Astrocyte (in vitro differentiated cells and primary cell): ENCODE measurements at places on chromosomes 5 and 9.

- peak; percentile 12 for DNase-seq
These were observed 75.4 kb downstream of the NDUFAF2 start for GRCh38 chr5:61020415-61020814.

DNA sequence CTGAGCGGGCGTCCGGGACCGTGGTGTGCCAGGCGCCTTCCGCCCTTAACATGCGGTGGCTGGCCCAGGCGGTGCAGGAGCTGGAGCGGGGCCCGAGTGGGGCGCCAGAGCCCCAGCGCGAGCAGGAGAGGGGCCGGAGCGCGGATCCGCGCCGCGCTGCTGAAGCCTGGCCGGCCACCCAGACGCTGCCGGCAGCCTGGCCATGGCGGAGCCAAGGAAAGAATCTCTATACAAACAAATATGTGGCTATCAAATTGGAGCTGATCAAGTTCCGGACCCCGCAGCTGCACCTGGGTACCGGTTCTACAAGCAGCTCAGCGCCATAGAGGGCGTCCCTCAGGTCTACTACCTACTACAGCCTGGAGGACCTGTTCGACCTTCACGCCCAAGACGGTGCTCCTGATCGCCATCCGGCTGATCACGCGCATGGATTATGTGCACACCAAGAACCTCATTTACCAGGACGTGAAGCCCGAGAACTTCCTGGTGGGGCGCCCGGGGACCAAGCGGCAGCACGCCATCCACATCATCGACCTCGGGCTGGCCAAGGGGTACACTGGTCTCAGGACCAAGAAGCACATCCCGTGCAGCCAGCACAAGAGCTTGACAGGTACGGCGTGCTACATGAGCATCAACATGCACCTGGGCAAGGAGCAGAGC lies 55.8 kb downstream of the JAK2 start:
- DNase-seq, result no peak

DNA sequence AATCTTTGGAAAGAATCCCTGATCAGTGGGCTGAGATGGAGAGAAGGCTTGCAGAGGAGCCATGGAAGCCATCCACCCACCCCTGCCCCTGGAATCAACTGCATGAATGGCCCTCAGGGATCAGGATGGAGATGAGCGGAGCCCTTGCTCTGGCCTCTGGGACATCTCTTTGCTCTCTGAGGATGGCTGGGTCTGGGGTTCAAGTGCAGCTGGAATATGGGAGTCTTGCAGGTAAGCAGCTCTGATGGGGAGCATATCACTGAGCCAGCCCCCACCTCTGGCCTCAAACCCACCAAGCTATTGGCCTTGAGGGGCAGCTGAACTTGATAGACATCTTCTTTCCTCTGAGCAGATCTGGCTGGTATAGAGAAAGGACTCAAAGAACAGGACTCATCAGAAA lies 76.1 kb downstream of the C5orf15 start:
- DNase-seq, result no peak

DNA sequence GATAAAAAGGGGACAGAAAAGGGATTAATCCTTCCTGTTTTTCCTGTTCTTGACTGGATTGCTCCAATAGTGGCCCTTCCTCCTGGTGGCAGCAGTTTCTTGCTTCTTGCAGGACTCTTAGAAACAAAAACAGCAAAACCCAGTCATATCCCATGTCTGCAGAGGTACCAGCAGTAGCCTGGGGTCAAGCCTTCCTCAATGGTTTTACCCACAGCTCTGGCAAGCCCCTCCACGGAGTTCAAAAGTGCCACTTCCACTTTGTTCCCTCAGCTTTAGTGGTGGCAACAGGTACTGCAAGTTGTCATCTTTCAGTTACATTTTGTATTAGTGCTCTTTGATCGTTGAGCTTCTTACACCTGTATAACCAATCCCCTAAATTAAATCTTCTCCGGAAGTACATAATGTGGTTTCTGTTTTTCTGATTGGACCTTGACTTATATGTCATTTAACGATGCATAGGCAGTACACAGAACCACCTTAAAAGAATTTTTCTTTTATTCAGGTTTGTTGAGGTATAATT lies 8.7 kb upstream of the RANBP6 start:
- DNase-seq, result no peak

- no peak for DNase-seq
These were observed 165.5 kb upstream of the EDIL3 start for GRCh38 chr5:84550222-84550621.

DNA sequence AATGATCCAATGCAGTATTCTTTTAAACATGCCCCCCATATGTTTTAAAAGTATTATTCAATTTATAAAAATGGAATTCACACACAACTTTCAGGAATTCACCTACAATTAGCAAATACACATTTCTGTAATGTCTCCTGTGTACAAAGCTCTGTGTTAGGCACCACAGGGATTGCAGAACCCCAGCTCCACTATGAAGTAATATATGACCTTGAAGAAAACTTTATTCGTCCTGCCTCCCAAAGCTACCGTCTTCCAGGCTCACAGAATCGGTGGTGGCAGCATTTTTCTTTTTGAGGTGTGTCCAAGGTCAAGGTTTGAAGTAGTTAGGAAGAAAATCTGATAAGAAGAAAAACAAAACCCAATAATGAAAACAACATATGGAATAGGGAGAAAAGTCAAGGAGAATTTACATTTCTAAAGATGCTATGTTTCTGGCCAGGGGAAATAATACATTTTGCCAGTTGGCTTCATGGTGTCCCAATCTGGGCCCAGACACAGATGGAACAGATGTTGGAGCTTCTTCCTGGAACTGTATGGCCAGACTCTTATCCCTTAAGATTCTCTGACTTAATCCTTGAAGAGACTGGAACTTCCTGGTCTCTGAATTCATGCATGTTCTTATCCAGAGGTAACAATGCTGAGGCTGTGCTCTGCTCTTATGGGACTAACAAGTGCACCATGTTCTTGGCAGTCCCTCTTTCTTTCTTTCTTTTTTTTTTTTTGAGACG lies 22.0 kb upstream of the LVRN start:
- DNase-seq, result no peak
